ENCODE measurements at places on chromosomes 11 and 22.

- no peak for DNase-seq
Observed at GRCh38 chr11:119594639-119595249, 134.3 kb downstream of the NECTIN1 start.

GRCh38 chr11:130301002-130301401, 13.7 kb downstream of the ZBTB44 start:
- DNase-seq, result no peak

DNA sequence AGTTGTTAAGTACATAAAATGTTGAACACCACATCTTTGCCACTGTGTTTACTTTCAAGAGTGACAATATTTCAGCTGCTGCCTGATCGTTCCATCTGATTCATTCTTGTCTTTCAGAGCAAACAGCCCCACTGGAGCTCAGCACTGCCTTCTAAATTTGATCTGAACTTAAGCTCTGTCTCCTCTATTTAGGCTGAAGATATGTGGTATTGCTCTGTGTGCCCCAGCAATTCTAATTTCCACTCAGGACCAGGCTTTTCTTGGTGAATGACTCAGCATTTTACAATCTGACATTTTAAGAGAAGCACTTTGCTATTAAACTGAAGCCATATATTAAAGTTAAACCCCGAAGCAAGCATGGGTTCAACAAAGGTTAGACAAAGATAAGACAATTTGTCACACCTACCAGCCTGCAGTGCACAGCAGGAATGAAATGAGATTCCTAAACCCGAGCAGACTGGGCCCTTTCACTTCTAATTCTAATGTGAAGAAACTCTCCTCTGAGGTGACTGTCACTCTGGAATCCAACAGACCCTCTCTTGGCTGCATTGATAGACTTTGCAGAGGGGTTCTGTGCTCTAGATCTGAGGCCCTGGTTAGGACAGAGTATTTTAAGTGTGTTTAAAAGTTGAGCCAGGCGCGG, 41.7 kb upstream of the PLET1 start:
- DNase-seq, result no peak

DNA sequence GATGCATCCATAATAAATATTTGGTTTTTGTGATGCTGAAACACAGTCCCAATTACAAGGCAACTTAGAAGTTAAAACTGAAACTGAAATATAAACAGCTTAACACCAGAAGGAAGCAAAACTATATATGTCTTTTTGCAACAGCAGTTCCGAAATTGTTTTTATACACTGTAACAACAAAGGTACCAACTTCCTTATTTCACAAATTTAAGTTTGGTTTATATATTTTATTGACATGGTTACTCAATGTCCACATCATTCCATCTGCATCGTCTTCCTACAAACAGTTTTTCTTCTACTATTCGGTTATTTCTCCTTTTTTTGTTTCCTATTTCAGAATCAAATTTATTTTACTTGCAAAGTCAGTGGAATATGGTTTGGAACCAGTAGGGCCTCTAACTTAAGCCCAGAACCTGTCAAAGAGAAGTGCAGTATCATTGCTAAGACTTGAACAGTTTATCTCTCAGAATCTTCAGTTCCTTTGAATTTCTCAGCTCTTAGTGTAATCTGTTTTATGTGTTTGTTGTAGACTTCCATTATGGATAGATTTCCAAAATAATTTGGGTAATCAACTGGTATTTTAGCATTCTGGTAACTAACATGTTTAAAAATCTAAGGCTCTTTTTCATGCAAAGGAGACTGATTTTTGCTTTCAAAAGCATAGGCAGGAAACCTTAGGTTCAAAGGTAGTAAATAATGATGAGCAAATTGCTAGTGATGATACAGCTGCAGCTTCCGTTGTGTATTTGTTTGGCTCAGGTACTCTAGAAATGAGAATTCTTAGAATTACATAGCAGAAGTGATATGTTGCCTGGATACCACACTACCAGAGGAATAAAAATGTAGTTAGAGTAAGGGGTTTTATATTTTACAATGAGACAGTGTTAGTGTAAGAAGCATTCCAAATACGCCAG, 8.2 kb upstream of the HSPA8 start:
- DNase-seq, result peak; percentile 87

GRCh38 chr11:78655561-78655960, 80.9 kb upstream of the NARS2 start:
- DNase-seq, result no peak

DNA sequence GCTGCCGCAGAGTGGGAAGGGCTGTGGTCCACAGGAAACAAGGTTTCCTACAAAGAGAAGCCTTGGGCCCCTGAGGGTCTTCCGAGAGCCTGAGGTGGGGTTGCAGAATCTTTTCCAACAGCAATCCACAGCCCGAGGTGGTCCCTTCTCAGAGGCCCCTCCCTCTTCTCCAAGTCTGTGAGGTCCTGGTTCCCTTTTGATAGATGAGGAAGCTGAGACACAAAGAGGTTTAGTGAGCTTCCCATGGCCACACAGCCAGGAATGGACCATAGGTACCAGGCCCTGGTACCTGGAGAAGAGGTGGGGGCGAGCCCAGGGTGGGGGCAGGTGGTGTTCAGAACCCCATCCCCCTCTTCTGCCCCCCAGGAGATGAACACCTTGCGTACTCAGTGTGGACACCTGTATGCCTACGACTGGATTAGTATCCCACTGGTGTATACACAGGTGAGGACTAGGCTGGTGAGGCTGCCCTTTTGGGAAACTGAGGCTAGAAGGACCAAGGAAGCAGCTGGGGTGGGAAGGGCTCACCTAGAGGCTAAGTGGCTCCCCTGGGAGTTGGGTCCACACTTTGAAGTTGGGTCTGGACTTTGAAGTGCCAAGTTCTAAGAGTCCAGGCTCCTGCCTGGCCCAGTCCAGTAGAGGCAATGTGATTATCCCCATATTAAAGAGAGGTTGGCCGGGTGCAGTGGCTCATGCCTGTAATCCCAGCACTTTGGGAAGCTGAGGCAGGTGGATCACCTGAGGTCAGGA, 7.0 kb downstream of the BEST1 start:
- DNase-seq, result no peak

DNA sequence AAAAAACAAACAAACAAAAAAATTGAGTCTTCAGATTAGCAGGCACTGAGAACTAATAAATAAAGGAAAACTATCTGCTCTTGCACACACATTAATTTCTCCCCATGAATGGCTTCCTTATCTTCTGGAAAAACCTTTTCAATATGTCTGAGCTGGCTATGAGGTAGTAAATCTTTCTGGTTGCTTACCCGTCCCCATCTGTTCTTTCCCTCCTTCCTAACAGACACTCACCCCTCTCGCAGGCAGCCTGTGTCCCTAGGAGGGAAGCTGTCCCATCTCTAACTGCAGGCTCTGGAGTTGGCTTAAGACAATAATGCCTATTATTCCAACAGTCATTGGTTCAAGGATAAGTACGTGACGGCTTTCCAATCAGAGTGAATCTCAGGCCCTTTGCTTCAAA, 8.2 kb upstream of the SCUBE2 start:
- no peak for DNase-seq

GRCh38 chr11:121586750-121587149, 134.0 kb upstream of the SORL1-AS1 start:
- no peak for DNase-seq

- no peak for DNase-seq
Observed at GRCh38 chr11:3126207-3126865, 38.8 kb downstream of the OSBPL5 start.

- DNase-seq, result peak; percentile 18
Observed at GRCh38 chr22:24728790-24729637, 45.5 kb downstream of the PIWIL3 start.

GRCh38 chr22:24035296-24035695, 24.2 kb downstream of the CABIN1 start:
- no peak for DNase-seq

DNA sequence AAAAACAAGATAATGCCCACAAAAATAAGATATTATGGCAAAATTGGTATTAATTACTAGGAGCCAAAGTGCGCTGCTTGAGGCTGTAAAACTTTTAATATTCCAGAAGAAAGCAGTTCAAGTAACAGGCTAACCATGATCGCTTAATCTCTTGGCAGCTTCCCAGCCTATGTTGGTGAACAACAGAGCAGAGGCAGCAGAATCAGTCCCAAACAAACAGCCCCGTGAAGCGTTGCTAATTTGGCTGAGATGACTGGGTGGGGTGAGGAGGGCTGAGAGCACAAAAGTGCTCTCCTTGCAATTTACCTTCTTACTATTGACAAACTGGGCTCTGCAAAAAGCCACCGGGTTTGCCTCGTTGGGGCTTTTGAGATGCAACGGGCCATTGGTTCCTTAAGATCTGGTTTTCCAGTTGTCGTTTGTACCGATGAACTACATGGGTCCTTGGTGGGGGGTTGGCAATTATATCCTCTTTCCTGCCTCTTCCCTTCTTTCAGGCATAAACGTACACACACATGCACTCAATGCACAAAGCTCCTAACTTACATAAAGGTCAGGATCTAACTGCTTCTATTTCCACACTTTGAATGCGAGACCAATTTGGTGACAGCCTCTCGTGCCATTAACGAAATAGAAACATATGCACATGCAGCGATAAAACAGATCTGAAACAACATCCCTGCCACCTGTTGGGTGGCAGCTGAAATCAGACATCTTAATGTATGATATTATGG, 407.6 kb upstream of the CADM1 start:
- DNase-seq, result peak; percentile 59

GRCh38 chr11:34176751-34177209, 71.4 kb downstream of the NAT10 start:
- DNase-seq, result peak; percentile 33

DNA sequence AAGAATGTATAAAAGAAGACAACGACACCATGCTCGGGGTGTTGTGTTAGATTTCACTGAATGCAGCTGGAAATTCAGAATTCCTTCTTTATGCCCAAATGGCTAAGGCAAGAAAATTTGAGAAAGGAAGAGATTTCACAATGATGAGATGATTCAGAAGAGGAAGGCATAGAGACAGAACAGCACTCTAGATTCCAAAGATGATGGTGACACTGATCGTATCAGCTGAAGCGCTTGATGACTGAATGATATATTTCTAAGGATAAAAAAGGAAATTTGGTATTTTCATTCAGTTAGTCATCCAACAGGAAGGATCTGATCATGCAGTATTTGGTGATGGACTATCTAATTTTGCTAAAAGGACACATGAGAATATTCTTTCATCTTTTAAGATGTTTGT, 189.2 kb downstream of the EFCAB6 start:
- no peak for DNase-seq

DNA sequence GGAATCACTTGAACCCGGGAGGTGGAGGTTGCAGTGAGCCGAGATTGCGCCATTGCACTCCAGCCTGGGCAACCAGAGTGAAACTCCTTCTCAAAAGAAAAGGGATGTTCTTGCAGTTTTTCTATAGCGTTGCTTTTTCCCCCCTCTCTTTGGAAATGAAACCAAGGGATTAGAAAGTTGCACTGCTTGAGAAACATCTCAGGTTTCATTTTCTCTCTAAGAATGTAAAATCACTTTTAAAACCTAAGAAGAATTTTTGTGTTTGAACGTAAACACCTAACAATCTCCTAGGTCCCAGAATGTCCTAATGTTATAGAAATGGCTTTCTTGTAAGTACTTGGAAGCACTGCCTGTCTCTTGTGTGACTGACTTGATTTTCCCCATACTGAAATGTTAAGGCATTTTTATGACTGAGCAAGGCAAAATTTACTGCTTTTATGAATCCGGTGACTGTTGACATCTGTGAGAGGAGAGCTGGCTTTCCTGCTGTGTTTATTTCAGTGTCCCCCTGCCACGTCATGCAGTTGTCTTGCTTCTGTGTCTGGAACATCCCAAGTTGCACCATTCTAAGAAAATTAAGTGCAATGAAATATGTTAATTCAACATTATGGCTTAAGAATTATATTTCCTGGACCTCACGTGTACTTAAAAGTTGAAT, 37.7 kb downstream of the NF2 start:
- DNase-seq, result no peak

GRCh38 chr11:64244966-64245365, 1.8 kb downstream of the PPP1R14B start:
- DNase-seq, result no peak

- DNase-seq, result no peak
Observed at GRCh38 chr11:36868380-36868779, 270.3 kb upstream of the RAG2 start.

GRCh38 chr22:19843857-19844376, 10.8 kb downstream of the GNB1L start:
- no peak for DNase-seq

Data from brain (organoid and tissue), 16 donors.